NCI-H82 (cell line): ENCODE measurements at places on chromosomes 12 and 14.
A peak's percentile ranks its signal among the peaks of the same experiment; 100 is the strongest.

GRCh38 chr12:129696405-129696804 is 207.4 kb downstream of the TMEM132D start:
- DNase-seq, result no peak

- DNase-seq, result no peak
These were observed 27.4 kb upstream of the METAP2 start for GRCh38 chr12:95446506-95446900.

DNA sequence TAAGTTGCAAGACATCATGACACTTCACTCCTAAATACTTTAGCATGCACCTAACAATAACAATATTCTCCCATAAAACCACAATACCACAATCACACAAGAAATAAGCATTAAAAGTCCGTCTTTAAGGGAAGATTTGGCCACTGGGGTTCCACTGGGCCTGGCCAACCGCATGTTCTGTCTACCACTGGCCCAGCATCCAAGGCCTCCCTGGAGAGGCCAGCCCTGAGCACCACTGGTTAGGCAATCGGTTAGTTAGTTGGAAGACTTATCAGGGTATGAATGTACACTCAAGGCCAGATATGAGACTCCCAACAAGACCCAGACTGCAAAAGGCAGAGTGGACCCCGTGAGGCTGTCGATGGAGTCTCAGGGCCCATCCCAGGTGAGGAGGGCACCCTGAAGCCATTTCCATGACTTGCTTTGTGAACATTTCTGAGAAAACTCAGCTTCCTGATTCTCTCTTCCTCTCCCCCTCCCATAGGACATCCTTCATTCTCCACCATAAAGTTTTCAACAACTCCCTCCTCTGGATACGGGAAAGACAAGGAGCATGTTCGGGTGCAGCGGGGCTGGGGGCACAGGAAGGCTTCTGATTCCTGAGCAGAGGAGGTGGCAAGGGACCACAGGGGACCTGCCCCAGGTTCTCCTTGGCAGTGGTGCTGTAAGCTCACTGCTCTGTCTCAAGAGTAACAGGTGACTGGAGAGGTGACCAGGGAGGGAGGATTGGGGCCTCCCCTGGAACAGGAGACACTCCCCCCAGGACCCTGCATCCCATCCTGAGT is 5.9 kb downstream of the PXN start:
- no peak for DNase-seq

DNA sequence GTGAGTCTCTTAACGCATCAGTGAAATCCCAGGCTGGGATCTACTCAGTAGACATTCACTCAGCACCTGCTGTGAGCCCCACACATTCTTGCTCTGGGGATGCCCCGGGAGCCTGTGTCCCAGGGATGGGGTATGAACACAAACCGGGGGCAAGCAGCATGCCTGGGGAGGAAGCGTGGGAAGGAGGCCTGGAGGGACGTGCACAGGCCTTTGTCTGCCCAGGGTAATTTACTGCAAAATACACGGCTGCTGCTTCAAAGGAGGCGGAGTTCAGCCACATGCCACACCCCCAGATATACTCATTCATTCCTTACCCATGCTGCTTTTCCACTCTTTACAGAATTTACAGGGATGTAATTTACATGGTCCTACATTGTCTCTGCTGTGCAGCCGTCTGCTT is 187.8 kb downstream of the ADGRD1 start:
- no peak for DNase-seq

GRCh38 chr14:65981192-65981843 is 504.9 kb upstream of the CCDC196 start:
- DNase-seq, result peak; percentile 29

DNA sequence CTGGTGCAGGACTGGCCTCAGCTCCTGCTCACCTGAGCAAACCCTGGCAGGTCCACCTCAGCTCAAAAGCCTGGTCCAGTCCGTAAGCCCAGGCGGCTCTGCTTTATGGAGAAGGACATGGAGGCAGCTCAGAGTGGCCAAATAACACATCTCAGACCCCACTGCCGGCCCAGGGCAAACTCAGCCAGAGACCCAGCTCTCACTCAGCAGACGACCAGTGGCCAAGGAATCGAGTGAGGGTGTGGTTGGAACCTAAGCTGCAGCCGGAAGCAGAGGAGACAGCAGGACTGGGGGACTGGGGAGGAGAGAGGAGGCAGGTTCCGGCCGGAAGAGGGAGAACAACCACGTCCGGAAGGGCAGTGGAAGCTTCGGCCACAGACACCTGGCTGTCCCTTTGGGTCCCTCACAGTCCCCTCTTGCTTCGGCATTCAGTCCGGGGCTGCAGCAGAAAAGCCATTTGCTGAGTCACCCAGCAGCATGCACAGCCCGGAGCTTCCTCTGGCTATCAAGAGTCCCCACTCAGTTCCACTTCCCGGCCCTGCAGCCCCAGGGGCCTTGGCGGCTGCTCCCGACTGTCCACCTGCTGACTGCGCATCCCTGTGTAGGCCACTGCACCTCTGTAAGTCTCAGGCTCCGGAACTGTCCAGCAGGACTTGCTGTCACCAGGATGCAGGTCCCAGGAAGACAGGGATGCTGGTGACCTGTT is 104.0 kb downstream of the CALM1 start:
- DNase-seq, result no peak

DNA sequence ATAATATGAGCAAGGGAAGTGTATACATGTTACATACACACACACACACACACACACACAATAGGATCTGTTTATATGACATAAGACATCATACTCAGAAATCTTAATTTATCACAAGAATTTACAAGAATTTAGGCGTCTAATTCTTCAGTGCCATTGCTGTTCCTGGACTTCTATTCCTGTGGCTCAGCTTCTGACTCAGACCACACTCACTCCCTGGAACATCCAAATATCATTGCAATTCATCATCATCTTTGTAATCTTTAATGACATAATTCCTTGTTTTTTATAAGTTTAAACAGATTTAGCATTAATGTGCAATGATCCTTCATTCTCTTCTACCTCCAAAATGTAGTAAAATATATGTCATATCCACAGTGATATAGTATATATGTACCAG is 544.2 kb downstream of the FOXG1 start:
- no peak for DNase-seq

DNA sequence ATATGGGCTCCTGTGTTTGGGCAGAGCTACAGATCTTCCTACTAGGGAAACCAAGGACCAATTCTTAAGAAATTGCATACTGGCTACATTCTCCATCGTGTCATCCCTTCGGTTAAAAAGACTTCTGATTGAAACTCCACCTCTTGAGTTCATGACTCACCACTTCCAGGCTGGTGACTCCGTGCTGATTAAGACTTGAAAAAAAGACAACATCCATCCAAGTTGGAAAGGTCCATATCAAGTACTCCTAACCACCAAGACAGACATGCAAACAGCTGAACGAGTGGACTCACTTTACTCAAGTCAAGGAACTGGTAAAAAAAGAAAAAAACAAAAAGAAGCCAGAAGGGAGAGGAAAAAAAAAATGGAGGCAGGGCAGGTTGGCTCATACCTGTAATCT is 63.4 kb downstream of the APOBEC1 start:
- no peak for DNase-seq

DNA sequence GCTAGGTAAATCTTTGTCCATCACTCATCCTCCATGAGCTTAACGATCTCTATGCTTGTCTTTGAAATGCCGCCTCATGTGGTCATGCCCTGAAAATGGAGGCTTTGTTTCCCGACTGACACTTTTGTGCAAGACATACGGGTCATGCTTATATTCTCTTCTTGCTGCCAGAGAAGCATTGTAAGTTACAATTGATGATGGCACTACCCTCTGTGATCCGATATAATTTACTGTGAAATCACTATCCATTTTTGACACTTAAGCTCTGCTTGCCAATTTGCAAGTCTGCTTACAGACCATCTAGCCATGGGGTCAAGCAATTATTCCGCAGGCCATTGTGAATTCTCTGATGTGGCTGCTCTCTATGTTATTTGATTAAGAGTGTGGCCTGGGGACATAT is 650.0 kb downstream of the FLRT2 start:
- no peak for DNase-seq

DNA sequence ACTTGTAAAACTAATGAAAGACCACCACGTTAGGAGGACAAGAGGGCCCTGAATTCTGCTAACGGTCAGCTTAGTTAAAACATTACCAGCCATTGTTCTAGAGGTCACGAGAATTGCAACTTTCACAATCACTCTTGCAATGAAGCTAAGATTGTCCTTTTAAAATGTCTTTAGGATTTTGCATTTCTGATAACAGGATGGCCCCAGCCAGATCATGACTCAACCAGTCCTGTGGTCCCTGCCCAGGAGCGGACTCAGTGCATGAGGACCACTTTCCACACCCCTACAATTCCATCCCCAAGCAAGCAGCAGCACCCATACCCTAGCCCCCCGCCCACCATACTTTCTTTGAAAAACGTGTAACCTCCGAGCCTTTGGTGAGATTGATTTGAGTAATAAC is 28.7 kb downstream of the HSP90AA1 start:
- DNase-seq, result no peak

- DNase-seq, result no peak
These were observed 26.3 kb upstream of the BBS10 start for GRCh38 chr12:76374386-76375020.

- no peak for DNase-seq
These were observed 61.1 kb upstream of the TMEM132D start for GRCh38 chr12:129964826-129965457.

DNA sequence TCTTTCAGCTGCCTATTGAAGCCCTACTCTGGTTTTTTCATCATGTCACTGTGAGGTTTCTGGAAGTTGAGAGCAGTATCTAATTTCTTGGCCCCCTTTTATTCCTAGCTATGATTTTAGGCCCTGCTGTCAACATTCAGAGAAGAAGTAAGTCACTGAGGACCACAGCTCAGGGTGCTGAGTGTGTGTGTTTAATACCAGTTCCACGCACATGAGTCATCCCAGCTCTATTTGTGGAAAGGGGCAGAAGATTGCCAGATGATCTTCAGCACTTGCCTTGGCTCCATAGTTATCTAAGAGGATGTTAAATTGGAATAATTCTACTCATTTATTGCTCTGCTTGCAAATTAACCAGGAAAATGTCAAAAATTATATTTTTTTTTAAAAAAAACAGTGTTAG is 65.5 kb upstream of the SLC38A4 start:
- peak; percentile 7 for DNase-seq

DNA sequence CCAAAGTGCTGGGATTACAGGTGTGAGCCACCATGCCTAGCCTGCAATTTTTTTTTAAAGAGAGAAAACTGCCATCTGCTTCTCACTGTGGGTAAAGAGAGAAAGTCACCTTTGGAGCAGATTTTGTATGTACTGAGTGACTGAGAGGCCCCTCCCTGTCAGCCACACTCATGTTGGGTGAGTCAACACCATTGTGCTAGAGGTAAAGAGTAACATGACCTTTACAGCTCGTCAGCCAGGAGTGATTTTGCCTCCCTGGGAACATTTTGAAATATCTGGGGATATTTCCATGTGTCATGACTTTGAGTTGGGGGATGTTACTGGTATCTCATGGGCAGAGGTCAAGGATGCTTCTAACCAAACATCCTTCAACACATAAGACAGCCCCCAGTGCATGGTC is 115.2 kb downstream of the KSR2 start:
- DNase-seq, result no peak

DNA sequence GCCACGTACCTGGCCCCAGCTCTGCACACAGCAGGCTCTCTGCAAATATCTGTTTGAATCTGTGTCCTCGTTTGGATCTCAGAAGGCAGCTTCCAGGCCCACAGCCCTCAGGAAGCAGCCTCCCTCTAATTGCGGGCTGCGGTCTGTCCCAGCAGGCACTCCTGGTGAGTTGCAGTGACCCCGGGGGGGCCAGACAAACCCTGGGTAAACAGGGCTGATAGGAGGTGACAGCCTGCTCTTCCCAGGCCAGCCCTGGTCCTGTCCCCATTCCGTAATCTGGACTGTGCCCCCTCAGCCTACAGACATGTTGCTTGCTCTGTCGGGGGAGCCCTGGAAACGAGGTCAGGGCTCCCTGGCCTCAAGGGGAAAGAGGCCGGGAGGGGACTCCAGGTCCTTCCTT is 2.0 kb downstream of the FOXN4 start:
- no peak for DNase-seq

- DNase-seq, result peak; percentile 9
These were observed 10.7 kb downstream of the KRT76 start for GRCh38 chr12:52766351-52767019.

- no peak for DNase-seq
These were observed 27.8 kb downstream of the AACS start for GRCh38 chr12:125092872-125093680.

GRCh38 chr12:19186722-19187661 is 57.5 kb downstream of the PLEKHA5 start:
- peak; percentile 78 for DNase-seq

GRCh38 chr14:46399049-46399448 is 252.5 kb downstream of the RPL10L start:
- no peak for DNase-seq

DNA sequence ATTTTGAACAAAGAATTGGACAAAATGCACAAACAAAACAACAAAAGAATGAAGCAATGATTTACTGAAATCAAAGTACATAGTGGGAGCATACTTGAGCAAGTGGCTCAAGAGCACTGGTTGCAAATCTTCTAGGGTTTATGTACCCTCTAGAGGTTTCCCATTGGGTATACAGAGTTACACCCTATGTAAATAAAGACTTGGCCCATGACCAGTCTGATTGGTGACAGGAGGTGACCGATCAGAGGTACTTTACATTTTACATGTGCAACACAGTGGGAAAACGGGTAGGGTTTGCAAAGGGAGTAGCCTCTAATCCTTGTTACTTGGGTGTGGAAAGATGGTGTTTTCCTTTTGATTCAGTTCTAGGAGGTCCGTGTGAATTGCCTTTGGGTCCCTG is 10.6 kb upstream of the FAM181A start:
- no peak for DNase-seq

DNA sequence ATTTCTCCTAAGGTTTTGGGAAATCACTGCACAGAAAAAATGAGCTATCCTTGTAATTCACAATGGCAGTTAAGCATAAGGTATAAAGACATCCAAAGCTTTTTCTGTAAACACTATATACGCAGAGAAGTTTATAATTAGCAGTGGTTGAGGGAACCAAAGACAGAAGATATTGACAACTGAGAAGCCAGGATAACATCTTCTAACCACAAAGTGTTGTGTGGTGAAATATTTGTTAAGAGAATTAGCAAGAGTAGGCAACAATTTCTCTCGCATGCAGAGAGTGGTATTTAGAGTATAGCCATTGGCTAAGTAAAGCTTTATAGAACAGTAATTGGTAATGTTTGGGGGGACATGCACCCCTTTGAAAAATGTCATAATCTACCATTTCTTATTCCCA is 123.7 kb upstream of the USP15 start:
- DNase-seq, result no peak

- DNase-seq, result no peak
These were observed 89.9 kb downstream of the MGST1 start for GRCh38 chr12:16437281-16437816.
